GM04504 (cell line): ENCODE measurements at places on chromosomes 16 and 17.

GRCh38 chr17:81317961-81318605, 23.0 kb upstream of the SLC38A10 start:
- no peak for DNase-seq

DNA sequence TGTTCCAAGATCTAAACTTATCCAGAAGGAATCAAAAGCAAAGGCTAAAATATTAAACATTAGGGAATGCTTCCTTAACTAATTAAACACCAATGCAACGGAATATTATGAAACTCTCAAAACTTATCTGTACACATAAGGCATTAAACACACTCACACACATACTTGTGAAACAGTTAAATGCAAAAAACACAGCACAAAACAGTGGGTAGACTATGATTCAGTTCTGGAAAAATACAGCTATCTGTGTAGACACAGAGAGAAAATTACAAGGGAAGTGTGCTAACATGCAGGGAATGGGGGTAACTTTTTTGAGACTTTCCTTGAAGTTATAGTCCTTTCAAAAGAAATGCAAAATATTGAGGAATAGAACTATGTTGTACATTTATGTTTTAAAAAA, 36.7 kb upstream of the CCL1 start:
- no peak for DNase-seq

- no peak for DNase-seq
Measured at GRCh38 chr17:73586921-73587602, 57.2 kb downstream of the SDK2 start.

DNA sequence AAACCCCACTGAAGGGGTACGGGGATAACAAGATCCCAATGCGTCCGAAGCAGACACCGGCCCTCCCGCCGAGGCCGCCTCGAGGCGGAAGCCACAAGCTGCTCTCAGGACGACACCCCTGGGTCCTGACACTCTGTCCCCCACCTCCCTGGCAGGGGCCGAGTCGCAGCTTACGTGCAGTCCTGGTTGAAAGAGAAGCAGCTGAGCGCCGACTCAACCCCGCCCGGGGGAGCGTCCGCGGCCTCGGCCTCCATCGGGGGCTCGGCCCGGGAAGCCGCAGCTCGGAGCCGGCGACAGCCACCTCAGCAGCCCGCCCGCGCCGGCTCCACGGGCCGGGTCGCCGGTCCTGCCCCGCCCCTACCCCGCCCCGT, at the start of gene WIPI1:
Gene WIPI1, minus strand, starts transcription at position 329 of the 371 bp plus-strand sequence. Its CDS starts 75 bp downstream, at position 254.
- no peak for DNase-seq

DNA sequence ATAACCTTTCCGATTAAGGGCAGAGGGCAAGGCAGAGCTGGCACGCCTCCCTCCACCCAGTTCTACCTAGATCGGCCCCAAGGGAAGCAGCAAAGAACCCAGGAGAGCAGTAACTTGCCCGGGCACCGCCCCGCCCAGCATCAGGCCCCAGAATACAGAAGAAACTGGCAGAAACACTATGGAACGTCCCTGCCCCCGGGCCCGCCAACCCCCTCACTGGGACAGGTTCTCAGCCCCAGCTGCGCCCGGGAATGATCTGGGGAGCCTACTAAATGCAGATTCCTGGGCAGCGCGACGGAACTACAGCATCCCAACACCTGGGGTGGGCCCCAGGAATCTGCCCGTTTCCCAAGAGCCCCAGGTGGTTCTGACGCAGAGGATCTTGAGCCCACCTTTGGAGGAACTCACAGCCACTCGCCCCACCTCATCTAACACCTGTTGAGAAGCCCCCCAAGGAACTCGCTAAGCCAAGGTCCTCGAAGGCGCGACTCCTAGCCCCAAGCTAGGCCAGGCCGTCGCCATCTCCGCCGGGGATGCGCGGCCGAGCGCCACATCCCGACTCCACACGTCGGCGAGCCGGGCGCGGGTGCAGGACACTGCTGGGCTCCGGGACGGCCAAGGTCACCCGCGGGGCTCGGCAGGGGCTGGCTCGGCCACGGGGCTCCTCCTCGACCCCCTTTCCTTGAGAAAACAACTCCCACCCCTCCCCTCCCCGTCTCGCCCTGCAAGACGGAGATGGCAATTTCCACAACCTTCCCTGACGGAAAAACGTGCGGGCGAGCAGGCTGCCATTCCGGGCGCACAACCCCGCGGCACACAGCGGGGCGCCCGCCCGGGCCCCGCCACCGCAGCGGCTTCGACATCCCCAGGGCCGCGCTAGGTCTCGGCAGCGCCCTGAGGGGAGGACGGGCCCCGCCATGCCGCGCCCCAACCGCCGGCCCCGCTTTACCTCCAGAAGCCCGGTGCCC, 913 bp downstream of the CDIP1 start:
- no peak for DNase-seq

- no peak for DNase-seq
Measured at GRCh38 chr16:17316005-17316404, 154.8 kb downstream of the XYLT1 start.

GRCh38 chr16:77918809-77919707, 103.3 kb upstream of the CLEC3A start:
- no peak for DNase-seq

- no peak for DNase-seq
Measured at GRCh38 chr16:2592786-2593185, 55.0 kb downstream of the PDPK1 start.

GRCh38 chr17:32342603-32343325, 791 bp upstream of the C17orf75 start:
- no peak for DNase-seq

DNA sequence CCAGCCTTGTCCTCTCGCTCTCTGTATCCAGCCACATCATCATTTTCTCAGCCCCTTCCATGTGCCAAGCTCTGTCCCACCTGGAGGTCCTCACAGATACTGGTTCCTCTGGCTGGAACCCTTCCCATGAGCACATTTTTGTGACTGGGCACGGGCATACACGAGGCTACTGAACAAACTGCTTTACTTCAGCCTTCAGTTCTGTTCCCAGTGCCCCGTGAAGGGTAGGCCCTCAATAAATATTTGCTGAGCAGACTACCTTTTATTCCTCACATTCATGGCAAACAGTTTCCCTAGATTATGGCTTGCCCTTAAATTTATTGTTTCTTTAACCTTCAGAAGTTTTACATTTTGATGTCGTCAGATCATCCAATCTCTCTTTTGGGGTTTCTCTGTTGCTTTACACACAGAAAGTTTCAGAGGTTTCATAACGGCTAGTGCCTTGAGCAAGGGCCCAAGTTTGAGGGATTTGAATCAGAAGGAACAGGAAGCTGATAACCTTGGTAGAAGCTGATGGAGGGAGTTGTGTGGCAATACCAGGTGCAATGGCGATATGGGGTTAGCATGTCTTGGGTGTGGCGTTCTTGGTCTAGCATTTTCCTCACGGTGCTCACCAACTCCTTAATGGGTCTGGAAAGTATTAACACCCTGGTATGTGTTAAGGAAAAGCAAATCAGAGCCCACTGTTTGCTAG, 27.8 kb downstream of the TMEM92 start:
- DNase-seq, result no peak

DNA sequence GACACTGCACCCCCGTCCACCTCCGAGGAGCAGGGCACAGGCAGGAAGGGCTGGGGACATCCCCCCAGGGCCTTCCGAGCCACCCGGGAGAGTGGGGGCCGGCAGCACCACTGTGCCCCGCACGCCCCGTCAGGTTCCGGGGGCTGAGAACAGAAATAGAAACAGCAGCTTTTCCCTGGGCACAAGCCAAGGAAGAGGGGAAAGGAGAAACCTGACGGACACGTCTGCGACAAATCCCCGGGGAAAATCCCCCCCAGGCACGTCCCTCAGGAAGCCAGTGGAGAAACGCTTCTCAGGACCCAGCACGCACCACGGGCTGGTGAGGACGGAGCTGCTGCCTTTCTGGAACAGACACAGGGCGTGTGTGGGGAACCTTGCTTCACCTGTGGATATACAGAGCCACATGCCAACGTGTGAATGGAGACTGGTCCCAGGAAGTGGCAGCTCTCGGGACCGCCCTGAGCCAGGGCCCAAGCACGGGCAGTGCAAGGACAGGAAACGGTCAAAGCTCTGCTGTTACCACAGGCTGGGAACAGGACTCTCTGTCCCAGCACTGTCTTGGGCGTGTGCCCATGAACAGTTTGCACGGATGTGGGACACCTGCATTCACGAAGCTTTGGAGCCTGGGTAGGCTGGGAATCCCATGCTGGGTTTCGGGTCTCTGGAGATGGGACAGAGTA, 1.2 kb upstream of the TMEM204 start:
- DNase-seq, result peak; percentile 41
